GM23338 (cell line): ENCODE measurements at places on chromosomes 4 and X.

GRCh38 chr4:121951521-121952110 lies at the start of gene TRPC3:
Gene TRPC3, minus strand, starts transcription at chr4:121952060. Its CDS starts 380 bp downstream, at chr4:121951680.
- peak; percentile 52 for DNase-seq
- H3K4me1 ChIP-seq, result peaks cover 7% of the 10 kb centered on the region; the same call in 1 of the 2 replicates
- H3K4me3 ChIP-seq, result peak within 1 kb of the TSS; percentile 91
- peaks cover 83% of the 10 kb centered on the region for H3K27me3 ChIP-seq
- no peak within 1 kb of the TSS for H3K27ac ChIP-seq

DNA sequence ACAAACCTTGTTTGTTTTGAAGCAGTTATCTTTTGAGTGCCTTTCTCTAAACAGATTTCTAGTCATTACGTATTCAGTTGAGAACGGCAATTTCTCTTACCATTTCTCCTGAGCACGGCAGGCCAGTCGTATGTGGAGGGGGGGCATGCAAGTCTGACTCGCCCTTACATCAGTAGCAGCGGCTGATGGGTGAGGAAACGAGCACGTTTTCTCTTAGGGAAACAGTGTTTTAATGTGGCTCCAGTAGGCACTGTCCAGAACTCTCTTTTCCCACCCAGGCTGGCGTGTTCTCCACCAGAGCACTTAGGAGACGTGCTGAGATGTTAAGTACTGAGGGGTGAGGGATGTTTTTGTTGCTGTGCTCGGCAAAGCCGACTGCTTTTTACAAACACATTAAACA lies 240.5 kb downstream of the STIM2 start:
- no peaks in the 10 kb centered on the region for H3K27me3 ChIP-seq
- no peak overlapping the region for H3K27ac ChIP-seq
- DNase-seq, result no peak
- no peak overlapping the region for H3K4me3 ChIP-seq
- H3K36me3 ChIP-seq, result 0 out of 2 replicates have a peak, but pooled peaks cover 3% of the 10 kb centered on the region
- peaks cover 8% of the 10 kb centered on the region; the same call in 1 of the 2 replicates for H3K4me1 ChIP-seq

DNA sequence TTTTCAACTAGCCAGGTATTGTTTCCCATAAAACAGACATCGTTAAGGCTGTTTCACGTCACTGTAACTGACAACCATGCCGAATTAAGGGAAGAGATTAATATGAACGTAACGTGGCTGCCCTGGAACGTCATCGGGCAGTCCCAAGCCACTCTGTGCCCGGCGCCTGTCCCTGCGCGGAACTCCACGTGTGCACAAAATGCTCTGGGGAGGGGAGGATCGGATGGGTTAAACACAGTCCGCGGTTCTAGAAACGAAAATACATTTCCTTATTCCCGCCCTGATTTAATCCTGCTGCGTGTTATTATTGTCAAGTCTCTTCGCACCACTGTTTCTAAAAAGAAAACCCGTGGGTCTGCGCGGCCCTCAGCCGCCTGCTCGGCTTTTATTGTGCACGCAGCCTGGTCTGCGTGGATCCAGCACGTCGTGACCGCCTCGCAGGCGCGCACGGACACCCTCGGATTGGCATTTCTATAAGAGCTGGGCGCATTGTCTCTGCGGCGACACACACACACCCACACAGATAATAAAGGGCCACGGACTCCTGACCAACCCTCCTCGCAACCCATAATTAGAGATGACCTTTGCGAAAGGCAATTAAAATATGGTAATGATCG lies 69.6 kb upstream of the BCOR start:
- peaks cover 42% of the 10 kb centered on the region for H3K4me1 ChIP-seq
- peak overlapping the region; percentile 56 for H3K4me3 ChIP-seq
- no peak for DNase-seq
- H3K27ac ChIP-seq, result peak overlapping the region; percentile 66; the same call in 1 of the 2 replicates
- H3K27me3 ChIP-seq, result peaks cover 17% of the 10 kb centered on the region; the same call in 1 of the 2 replicates

DNA sequence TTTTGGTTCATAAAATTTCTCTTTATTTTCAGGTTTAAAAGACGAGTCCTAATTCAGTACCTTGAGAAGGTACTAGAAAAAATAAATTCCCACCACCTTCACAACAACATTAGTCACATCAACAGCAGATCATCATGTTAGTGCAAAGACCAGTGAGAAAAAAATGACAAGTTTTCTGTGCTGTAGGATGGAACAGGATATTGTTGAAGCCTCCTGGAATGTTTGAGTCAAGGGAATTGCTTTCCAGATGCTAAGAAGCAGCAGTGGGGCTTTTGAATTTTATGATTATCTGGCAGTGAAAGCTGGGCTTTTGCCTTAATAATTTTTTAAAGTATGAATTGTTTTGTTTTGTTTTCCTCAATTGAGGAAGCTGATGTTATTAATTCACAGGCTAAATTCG lies 61.0 kb downstream of the INTS6L start:
- no peaks in the 10 kb centered on the region for H3K27me3 ChIP-seq
- no peaks in the 10 kb centered on the region for H3K36me3 ChIP-seq
- no peak overlapping the region for H3K27ac ChIP-seq
- no peak for DNase-seq
- no peak overlapping the region for H3K4me3 ChIP-seq

- no peak overlapping the region for H3K4me3 ChIP-seq
- no peaks in the 10 kb centered on the region for H3K36me3 ChIP-seq
- H3K27ac ChIP-seq, result no peak overlapping the region
- no peaks in the 10 kb centered on the region for H3K27me3 ChIP-seq
- no peak for DNase-seq
- H3K4me1 ChIP-seq, result no peaks in the 10 kb centered on the region
Measured at GRCh38 chr4:4914965-4915845, 55.7 kb downstream of the MSX1 start.

DNA sequence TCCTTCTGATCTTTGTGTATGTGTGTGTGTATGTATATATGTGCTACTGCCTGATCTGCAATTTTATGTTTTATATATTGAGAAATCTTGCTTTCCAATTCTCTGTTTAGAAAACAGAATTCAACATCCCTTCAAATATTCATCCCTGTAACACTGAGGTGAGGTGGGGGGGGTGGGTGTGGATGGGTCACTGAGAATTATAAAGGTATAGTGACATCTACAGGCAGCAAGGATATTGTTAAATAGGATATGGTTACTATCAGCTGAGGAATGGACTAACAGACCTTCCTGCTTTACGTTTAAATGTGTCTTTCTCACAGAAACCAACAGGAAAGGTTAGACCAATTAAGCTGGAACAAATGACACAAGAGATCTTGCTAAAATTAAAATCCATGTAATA lies 19.0 kb upstream of the MAGEB2 start:
- no peaks in the 10 kb centered on the region for H3K36me3 ChIP-seq
- no peak overlapping the region for H3K4me3 ChIP-seq
- peak; percentile 49 for DNase-seq

GRCh38 chr4:101075536-101075935 lies 271.8 kb downstream of the PPP3CA start:
- DNase-seq, result no peak
- H3K36me3 ChIP-seq, result no peaks in the 10 kb centered on the region
- H3K4me3 ChIP-seq, result no peak overlapping the region
- no peaks in the 10 kb centered on the region for H3K4me1 ChIP-seq
- H3K27ac ChIP-seq, result no peak overlapping the region
- H3K27me3 ChIP-seq, result no peaks in the 10 kb centered on the region

- DNase-seq, result no peak
- H3K4me1 ChIP-seq, result peaks cover 14% of the 10 kb centered on the region
- no peaks in the 10 kb centered on the region for H3K27me3 ChIP-seq
Measured at GRCh38 chr4:41935652-41936021, 408 bp downstream of the TMEM33 start.

DNA sequence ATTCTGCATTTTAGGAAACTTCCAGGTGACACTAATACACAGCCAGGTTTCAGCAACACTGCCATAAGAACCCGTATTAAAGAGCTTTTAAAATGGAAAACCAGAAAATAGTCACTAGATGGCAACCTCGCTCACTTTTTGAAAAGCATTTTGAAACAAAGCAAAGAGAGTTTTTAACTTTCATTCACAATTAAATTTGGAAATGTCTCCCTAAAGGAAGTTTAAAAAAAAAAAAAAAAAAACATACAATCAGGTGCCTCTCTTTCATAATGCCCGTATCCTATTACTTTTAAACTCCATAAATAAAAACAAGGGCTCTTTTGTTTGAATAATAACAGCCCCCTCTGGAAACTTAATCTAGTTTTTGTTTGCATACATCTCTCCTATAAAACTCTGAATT lies 20.3 kb downstream of the MEPE start:
- no peak overlapping the region for H3K27ac ChIP-seq
- DNase-seq, result peak; percentile 79
- peaks cover 17% of the 10 kb centered on the region for H3K4me1 ChIP-seq
- H3K27me3 ChIP-seq, result no peaks in the 10 kb centered on the region
- 0 out of 2 replicates have a peak overlapping the region, but pooled peaks have one; percentile 5 for H3K4me3 ChIP-seq

DNA sequence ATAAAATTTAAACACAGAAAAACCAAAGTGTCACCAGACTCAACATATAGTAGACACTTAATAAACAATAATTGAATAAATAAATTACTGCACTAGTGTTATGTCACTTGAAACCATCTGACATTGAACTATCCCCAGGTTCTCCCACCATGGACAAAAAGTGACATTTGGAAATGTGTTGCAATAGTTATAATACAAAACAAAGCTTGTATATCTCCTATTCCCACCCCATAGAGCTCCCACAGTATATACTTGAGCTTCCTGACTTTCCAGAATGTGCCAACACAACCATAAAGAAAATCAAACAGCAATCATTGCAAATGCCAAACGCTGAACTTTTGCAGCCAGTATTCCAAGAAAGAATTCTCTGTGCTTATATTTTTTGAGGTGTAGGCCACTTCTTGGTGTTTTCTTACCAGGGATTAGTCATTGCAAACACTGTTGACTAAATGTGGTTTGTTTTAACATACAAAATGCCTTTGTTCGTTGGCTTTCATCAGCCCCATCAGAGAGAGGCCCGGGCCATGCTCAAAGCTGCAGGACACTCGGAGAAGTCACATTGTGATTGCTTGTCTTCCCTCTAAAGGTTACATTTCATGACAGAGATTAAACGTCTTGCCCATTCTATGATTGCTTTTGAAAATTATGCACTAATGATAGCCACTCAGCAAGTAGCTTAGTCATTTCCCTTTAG lies 33.8 kb downstream of the PPARGC1A start:
- no peaks in the 10 kb centered on the region for H3K27me3 ChIP-seq
- no peaks in the 10 kb centered on the region for H3K36me3 ChIP-seq
- no peak overlapping the region for H3K27ac ChIP-seq
- peaks cover 11% of the 10 kb centered on the region; the same call in 1 of the 2 replicates for H3K4me1 ChIP-seq
- no peak overlapping the region for H3K4me3 ChIP-seq

DNA sequence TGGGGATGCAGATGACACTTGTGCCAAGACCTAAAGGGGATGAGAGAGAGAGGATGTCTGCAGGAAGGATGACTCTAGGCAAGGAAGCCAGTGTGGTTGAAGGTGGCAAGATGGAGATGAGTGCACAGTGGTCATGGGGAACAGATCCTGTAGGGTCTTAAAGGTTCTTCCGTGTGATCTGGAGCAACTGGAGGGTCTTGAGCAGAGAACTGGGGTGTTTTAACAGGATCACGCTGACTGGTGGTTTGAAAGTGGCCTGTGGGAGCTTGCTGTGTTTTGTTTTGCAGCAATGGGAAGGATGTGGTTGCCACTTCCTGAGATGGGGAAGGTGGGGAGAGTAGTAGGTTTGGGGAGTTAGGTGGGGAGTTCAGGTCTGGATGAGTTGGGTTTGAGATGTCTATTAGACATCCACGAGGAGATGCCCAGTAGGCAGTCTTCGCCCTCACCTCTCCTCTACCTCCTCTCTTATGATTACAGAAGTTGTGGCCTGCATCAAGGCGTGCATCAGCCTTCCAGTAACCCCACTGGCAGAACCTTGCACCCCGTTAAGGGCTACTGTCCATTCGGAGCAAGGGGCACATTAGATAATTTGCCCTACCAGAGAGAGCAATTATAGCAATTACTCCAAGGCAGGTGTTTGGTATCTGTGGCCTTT lies 1.4 kb upstream of the STBD1 start:
- peaks cover 13% of the 10 kb centered on the region; the same call in 1 of the 2 replicates for H3K4me1 ChIP-seq
- H3K36me3 ChIP-seq, result no peaks in the 10 kb centered on the region
- H3K4me3 ChIP-seq, result peak overlapping the region; percentile 94
- no peak overlapping the region for H3K27ac ChIP-seq

GRCh38 chrX:142828129-142828528 lies 197.6 kb upstream of the SPANXN4 start:
- H3K4me3 ChIP-seq, result no peak overlapping the region
- DNase-seq, result no peak
- no peak overlapping the region for H3K27ac ChIP-seq
- no peaks in the 10 kb centered on the region for H3K36me3 ChIP-seq
- no peaks in the 10 kb centered on the region for H3K27me3 ChIP-seq
- H3K4me1 ChIP-seq, result no peaks in the 10 kb centered on the region

DNA sequence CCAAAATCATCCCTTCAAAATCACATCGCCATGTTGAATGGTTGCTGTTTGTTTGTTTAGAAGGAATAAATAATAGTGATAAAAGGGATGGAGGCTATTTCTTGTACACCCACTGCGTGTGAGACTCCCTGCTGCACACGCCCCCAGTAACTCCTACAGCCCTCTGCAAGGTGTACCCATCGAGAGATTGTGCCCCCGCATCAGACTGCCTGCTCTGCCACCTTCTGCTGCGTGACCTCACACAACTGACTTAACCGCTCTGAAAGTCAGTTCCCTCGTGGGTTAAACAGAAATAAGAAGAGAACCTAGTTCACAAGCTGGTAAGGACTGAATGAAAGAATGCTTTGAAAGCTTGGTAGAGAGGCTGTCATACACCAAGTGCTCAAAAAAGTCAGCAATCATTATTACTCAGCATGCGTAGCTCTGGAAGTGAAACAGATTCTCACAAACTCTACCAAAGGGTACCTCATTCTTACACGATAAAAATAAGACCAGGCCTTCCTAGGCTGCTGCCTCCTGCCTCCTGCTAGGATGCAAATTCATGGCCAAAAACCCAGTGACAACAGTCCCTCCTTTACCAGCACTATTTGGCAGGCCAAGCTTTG lies 147.1 kb downstream of the CPEB2 start:
- no peaks in the 10 kb centered on the region for H3K27me3 ChIP-seq
- H3K27ac ChIP-seq, result no peak overlapping the region
- H3K4me3 ChIP-seq, result no peak overlapping the region
- peaks cover 19% of the 10 kb centered on the region for H3K4me1 ChIP-seq

DNA sequence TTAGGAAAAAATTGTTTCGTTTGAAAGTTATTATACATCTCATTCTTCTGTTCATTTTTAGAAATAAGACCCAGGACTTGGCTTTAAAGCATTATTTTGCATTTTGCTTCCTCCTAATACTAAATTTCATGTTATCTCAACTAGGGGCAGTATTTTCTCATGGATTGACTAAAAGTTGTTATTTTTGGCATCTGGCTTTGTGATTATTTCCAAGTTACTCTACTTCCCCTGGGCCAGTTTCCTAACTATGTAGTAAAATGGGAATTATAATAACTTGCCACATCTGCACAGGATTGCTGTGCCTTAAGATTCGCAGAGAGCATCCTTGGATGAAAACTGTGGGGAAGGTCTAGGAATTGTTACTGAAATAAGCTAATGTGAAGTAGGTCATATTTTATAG lies 3.0 kb downstream of the RBPJ start:
- H3K4me1 ChIP-seq, result peaks cover 60% of the 10 kb centered on the region
- H3K36me3 ChIP-seq, result no peaks in the 10 kb centered on the region
- no peak for DNase-seq
- no peak overlapping the region for H3K27ac ChIP-seq
- peak overlapping the region; percentile 94 for H3K4me3 ChIP-seq
